ENCODE measurements at places on chromosomes 6 and 20.

DNA sequence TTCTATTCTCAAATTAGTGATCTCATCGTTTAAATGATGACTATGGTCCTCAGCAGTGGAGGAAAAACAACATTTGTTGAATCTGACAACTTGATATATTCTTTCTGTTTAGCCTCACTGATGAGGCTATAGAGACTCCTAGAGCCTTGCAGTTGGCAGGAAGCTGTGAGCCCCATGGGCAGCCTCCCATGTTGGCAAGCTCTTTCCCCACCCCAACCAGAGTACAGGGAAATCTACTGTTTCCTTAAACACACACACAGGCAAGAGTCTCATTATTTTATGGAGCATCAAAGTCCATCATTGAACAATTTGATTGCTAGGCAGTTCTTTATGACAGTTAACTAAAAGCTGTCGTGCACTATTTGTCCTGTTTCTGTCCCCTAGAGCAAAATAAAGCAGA, 498.2 kb upstream of the CITED2 start:
- DNase-seq = no peak

DNA sequence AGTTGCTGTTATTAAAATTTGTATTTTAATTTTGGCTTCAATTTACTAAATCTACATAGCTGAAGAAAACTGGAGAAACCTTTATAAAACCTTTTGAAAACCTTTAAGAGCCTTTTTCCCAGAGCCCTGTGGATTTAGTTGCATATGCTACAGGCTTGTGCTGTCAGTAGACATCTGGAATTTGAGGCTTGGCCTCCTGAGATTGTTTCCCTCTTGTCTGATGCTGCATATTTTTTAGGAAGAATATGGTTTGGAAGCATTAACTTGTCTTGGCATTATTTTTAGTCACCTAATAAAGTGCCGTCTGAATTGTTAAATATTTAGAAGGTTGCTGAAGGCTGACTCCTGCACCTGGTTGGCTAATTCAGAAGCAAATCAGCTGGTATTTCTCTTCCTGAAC, 369.4 kb downstream of the UTRN start:
- no peak for DNase-seq

- no peak for DNase-seq
These were observed 54.4 kb upstream of the RNF24 start for GRCh38 chr20:4069751-4070150.

DNA sequence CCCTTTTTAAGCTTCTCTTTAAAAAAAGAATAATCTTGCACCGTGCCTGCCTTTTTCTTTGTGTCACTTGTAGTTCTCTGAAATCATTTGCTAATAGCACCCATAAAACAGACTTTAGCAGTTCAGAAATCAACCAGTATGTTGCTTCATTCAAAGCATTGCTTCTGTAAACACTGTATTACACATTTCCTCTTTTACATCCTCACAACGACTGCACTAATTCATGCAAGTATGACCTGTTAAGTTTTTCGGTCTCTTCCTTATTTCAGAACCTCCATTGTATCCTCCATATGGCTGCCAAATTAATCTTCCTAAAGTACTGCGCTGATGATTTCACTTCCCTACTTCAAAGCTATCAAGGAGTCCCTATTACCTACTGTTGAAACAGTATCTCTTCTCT, 142.9 kb upstream of the RNF217 start:
- no peak for DNase-seq

- no peak for DNase-seq
These were observed 241.6 kb downstream of the BMP7 start for GRCh38 chr20:57024849-57025248.

- DNase-seq = no peak
These were observed 334.2 kb downstream of the MEI4 start for GRCh38 chr6:77987035-77987384.

GRCh38 chr20:38880952-38881735, 45.1 kb upstream of the FAM83D start:
- no peak for DNase-seq

- DNase-seq = no peak
These were observed 1.6 kb downstream of the NOX3 start for GRCh38 chr6:155454008-155454407.

GRCh38 chr6:50141100-50141499, 91.4 kb upstream of the DEFB112 start:
- DNase-seq = no peak

DNA sequence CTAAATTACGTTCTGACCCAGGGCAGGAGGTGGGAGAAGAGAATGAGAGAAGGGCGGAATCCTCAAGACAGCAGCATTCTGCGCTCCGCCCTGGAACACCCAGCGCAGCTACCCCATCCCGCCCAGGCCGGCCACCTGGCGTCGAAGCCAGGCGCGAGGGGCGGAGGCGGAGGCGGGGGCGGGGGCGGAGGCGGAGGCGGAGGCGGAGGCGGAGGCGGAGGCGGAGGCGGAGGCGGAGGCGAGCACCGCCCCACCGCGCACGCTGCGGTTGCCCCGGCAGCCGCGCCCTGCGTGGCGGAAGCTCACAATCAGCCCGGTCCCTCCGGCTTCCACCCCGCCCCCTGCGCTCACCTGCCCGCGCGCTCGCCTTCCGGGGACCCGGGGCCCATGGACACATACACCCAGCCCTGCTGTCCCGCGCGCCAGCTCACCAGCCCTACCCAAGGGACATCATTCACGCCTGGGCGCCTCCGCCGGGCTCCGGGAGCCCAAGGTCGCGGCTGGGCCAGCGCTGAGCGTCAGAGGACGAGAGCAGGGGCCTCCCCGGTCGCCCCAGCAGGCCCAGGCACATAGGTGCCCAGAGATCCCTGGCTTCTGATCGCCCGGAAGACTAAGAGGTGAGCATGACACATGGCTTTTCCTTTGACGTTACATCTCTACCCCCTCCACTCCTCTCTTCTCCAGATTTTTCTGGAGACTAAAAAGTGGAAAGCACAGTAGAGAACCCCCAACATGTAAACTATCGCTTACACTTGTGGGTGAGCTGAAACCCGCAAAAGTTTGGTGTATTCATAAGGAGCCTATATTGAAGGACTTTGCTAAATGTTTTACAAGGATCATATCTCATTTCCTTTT, at the start of gene ANKEF1:
Gene ANKEF1, plus strand, starts transcription at position 271 of the 855 bp plus-strand sequence. CDS start 3,315 bp downstream, outside the sequence.
- peak; percentile 47 for DNase-seq

DNA sequence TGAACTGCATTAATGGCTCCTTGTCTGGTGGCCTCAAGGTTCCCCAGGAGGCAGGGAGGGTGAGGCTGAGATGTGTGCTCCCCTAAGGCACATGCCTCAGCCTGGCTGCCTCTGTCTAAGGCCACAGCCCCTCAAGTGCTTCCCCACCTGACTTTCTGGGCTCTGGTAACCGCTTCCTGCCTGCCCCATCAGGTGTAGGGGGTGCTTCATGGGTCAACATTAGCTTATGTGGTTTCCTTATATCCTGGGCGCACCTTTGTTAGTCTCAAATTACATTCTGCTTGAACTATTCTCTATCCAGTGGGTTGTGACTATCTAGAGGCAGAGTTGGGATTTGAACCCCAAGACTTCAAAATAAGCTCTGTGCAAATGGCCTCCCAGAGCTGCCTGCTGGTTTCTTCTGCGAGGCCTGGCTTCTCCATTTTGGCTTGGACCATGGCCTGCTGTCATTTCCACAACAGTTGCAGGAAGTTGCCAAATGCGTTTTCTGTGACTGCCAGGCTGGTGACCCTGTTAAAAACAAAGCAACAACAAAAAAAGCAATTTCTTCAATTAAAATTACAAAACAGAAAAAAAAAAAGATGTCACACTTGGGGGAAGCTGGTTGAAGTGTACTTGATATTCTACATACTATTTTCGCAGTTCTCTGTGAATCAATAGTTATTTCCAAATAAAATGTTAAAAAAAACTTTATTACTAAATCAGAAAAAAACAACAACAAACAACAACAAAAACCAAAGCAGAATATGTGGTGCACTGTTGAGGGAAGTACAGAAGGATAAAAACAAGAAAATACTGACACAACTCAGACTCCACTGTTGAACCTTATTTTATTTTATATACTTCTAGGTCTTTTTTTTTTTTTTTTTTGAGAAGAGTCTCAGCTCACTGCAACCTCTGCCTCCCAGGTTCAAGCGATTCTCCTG, 20.0 kb upstream of the ZNFX1 start:
- DNase-seq = no peak

DNA sequence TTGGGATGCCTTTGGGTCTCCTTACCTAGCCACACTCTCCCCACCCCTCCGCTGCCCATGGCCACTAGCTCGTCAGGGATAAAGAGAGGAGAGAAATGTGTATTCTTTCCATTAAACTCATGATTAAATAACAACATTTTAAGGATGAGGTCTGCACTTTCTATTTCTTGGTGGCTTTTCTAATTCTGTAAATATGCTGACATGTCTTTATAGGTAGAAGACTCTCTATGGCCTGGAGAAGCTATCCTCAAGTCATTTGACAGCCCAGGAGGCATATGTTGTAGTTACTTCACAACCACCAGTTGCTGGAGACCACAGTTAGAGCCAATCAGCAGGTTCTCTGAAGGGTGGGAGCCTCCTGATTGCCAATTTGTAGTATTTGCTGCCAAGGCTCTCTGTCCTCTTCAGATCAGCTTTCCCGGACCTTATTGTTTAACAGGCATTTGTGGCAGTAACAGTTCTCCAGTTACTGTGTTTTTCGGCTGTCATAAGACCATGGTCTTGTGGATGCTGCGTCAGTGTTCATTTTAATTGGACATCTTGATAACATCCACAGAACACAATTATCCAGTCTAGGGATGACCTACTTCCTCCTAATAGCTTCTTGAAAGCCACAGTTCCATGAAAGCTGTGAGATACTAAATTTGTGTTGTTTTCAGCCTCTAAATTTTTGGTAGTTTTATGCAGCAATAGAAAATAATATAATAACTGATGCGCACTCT, 205.0 kb upstream of the KCNQ5 start:
- no peak for DNase-seq

DNA sequence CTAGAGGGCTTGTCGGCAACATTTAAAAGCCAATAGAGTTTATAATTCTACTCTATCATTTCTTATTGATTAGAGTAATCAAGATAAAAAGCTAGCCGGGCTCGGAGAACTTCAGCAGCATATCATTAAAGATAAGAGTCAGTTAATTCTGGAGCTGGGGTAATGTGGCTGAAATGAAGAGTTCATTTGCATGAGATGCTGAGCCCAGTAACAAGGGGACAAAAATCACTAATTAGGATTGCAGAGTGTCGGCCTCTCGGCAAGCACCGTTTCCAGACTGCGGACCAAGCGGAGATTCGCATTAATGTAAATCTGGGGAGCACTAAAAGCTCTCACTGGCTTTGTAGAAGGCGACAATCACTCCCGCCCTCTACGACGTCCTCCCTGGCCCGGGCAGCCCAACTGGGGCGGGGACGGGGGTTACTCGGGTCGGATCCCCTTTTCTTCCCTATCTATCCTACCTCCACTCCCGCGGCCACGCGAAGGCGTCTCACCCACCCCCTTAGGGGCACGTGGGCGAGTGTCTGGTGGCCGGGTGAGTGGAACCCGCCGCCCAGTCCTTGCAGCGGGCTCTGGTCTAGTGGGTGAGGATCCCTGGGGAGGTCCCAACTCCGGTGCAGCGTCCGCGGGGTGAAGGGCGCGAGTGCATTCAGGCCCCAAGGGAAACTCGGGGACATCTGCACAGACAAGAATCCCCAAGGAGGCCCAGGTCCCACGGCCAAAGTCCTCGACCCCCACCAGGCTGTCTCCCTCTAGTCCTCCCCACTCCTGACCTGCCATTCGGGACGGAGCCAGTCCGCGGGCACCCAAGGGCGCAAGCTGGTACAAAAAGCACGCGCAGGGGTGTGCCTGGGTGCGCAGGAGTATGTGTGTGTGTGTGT, 42.2 kb upstream of the OSTM1 start:
- no peak for DNase-seq

DNA sequence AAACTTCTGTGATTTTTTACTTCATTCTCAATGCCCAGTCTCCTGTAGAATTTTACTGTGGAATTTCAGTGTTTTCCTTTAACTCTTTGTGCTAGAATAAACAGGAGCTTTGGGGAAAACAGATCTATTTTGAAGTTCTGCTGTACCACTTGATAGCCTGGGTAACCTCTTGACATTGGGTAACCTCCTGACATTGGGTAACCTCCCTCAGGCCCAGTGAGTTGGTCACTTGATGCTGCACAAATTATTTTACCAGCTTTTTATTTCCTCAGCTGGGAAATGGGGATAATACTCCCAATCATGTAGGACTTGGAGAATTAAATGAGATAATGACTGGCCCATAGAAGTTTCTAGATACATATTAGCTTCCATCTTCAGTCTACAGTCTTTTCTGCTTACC, 137.3 kb upstream of the TOP1 start:
- DNase-seq = no peak

DNA sequence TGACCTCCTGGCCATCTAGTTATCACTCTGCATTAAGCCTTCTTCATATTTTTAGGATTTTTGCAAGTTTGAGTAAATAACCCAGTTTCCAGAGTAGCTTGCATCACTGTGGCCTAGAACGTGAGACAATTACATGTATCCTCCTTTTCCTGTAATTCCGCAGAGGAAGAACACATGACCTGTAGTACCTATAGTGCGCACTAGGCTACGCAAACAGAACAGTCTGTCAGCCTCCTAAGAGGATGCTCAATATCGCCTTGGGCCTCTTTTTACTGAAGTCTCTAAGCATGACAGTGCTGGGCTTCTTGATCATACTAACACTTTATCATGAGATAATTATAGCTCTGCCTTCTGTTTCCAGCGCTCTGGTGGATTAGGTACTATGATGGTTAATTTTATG, 20.2 kb upstream of the NR2E1 start:
- DNase-seq = no peak

DNA sequence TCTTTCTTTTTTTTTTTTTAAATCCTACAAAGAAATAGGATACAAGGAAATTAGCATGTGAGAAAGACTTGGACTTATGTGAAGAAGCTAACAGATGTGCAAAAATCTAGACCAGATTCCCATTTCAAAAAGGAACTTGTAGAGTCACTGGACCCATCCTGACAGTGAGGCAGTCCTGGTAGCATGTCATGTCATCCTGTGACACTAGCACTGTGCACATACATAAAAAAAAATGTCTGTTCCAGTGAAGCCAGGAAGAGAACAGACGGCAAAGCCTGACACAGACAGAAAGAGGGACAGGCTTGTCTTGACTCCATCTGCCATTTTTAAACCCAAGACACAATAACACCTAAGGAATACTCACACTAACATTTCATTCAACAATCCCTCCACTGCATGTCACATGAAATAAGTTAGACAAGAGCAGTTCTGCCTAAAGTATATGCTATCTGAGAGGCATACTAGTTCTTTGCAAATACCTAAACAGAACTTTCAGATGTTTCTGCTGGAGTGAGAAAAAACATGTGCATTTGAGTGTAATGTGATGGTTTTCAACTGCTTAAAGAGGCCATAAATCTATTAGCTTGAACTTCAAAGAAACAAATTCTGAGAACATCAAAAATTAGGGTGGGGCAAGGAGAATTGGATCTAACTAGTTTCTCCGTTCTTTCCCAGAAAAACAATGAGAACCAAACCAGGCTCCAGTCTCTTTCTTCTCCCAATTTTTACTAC, 159.6 kb downstream of the BACH2 start:
- no peak for DNase-seq

- no peak for DNase-seq
These were observed 3.9 kb downstream of the PEDS1 start for GRCh38 chr20:50149481-50150254.

DNA sequence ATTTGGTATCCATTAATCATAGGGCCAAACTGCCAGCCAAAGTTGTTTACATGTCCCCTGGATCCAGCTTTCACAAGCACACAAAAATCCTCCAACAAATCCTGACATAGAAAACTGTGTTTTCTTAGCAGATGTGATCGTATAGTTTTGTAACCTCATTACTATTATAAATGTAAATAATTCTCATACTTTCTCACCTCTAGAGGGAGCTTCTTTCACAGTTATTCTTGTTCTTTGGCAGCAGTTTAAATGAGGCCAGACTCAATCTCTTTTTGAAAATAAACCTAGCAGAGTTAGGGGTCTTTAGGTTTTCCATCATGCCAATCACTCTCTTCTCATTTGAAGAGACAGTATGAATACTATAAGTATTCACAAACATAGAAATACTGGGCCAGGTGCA, 17.0 kb upstream of the ZNF318 start:
- no peak for DNase-seq
